ENCODE measurements at places on chromosomes 6 and 20.

DNA sequence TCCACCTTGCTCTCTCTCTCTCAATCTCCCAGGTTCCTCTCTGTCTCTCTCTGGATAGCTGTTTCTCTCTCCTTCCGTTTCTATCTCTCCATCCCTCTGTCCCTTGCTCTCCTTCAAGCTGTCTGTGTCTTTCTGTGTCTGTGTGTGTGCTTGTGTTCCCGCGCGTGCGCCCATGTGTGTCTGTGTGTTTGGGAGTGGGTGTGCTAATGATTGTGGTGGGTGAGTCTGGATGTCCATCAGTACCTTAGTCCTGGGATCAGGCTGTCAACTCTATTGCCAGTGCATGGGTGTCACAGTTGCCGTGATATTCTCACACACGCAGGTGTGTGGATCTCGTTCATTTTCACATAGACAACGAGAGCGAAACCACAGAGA lies 1380.6 kb upstream of the DEFB115 start:
- DNase-seq: no peak

DNA sequence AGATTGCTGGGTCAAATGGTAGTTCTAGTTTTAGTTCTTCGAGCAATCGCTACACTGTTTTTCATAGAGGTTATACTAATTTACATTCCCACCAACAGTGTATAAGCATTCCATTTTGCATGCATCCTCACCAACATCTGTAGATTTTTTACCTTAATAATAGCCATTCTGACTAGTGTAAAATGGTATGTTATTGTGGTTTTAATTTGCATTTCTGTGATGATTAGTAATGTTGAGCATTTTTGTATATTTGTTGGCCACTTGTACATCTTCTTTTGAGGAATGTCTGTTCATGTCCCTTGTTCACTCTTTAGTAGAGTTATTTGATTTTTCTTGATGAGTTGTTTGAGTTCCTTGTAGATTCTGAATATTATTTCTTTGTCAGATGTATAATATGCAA lies 236.2 kb downstream of the GRM1 start:
- DNase-seq: no peak

DNA sequence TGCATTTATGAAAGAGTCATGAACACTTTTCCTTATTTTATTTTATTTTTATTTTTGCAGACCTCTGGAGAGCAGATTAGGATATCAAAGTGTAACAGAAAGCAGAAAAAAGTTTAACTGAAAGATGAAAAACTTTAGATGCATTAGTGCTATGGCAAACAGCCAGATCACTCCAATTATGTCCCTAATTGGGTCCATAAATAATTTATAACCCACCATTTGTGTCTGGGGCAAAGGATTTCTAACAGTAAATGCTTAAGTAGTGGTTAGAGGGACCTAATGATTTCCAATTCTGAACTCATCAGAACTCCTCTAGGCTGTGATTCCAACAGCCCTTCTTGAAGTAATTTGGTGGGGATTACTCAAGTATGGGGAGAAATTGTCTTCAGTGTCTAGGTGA lies 93.7 kb upstream of the PROKR2 start:
- no peak for DNase-seq

DNA sequence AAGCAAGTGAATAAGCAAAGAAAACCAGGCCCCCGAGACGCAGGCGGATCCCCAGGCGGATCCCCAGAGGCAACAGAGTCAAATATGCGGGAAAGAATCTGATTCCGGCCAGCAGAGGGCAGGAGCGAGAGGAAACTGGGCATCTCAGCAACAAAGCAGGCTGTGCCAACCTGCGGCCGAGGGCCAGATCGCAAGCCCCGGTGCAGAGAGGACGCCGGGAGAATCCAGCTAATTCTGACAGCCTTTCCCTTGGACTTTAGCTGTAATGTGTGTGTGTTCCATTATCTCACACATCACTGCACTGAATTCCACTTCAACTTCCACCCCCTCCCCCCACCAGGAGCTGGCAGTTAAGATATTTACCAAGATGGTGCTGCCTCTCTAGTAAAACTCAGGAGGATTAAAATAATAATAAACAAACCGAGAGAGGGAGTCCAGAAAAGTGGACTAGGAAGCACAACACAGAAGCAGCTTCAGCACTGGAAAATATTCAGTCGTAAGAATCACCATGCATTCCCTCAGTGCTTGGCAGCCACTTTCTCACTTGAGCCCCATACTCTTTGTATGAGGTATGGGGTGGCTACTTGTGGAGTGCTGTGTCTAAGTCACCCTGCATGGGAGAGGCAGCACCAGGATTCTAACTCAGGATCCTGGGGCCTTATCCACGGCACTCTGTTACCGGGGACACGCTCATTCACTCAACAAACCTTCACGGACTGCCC lies 66.2 kb upstream of the SNX9 start:
- no peak for DNase-seq

GRCh38 chr6:104716858-104717257 lies 142.9 kb downstream of the HACE1 start:
- DNase-seq: no peak

DNA sequence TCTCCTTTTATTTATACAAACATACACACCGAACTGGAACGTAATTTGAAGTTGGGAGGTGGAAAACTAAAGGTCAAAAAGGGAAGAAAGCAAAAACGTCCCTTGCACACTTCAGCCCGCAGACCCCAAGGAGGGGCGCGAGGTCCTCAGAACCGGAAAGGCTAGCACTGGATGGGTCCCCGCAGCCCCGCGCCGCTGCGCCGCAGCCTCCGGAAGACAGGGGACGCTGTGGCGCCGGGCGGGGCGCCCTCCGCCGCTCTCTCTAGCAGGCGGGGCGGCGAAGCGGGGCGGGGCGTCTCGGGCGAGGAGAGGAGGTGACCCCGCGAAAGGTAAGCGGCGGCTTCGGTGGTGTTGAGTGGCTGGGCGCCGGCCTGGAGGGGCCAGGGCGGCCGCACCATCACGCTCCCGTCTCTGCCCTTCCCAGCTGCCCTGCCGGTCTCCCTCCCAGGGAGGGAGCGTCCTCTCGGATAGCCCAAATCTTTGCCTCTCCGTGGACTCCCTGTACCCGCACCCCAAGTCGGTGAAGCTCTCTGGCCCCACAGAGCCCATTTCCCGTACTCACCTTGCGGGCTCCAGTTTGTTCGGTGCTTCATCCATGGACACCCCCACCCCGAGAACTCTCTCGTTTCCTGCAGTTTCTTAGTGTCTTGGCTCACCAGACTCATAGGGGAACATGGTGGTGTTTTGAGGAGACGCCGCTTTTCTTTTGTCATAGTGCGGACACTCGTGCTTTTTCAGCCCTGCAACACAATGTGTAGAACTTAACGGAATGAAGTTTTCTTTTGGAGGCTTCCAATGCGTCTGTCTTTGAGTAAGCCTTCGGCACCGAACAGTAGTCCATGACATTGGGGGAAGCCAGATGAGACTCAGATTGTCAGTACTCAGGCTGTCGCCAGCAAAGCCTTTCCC lies at the start of gene SMIM8:
Gene SMIM8 (plus strand): TSS at position 285 of the 909 bp plus-strand sequence. CDS start 14,444 bp downstream, outside the sequence.
- no peak for DNase-seq

GRCh38 chr6:137768935-137769334 lies 98.1 kb upstream of the TNFAIP3 start:
- no peak for DNase-seq

DNA sequence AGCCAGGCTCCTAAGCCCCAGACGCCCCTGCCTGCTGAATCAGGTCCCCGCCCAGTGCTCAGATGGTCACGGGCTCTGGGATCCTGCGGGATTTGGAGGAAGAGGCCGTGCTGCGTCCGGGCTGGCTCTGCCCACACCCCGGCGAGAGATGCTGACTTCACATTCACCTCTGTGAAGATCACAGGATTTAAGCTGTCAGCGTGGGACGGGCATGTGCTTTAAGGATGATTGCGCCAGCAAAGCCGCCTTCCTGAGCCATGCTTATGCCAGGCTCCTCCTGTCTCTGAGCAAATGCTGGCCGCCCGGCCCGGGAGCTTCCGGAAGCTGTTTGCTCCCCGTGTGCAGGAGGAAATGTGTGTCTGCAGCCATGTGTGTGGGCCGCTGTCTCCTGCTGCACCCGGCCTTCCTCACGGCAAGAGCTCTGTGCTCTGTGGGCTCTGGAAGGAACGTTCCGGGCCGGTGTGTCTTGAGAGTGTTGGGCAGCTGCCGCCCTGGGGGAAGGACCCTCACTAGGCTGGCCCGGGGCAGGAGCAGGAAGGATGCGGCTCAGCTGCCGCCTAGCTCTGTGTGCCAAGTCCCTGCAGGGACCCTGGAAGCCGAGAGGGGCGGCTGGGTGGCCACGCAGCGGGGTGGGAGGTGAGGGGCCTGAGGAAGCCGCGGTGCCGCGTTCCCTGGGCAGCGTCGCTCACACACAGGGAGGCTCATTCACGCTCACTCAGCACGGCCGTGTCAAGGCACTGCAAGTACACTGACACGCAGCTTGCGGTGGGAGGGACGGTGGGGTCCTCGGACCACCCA lies 19.0 kb upstream of the BHLHE23 start:
- DNase-seq: no peak

GRCh38 chr20:51258582-51259165 lies 235.8 kb upstream of the KCNG1 start:
- DNase-seq: no peak

DNA sequence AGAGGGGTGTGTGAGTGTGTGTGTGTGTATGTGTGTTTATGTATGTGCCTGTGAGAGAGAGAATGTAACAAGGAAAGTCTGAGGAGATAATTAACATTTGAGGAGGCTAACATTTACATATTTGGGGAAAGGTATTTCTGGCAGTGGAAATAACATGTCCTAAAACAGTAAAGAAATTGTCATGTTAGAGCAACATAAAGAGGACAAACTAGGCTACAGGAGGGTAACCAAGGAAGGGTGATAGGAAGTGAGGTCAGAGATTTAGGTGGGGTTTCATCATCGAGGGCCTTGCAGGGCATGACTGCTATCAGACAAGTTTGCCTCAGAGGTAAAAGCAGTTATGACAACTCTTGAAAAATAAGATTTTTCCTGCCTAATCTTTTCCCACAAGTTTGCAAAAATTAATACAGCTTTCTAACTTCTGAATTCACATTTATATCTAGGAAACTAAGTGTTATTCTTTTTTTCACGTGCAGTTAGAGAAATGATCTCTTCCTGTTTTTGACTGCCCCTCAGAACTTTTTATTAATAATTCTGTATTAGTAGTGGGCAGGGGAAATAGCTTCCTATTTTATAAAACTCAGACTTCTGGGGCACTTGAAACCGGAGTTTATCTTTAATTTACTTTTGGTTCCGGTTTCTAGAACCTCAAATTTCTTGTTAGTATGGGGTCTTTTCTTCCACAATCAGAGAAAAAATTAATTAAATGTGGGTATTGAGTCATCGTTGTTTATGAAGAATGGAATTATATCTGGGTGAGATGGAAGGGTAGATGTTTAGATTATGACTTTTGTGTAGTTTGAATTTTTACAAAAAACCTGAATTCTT lies 30.5 kb upstream of the RHAG start:
- DNase-seq: no peak

DNA sequence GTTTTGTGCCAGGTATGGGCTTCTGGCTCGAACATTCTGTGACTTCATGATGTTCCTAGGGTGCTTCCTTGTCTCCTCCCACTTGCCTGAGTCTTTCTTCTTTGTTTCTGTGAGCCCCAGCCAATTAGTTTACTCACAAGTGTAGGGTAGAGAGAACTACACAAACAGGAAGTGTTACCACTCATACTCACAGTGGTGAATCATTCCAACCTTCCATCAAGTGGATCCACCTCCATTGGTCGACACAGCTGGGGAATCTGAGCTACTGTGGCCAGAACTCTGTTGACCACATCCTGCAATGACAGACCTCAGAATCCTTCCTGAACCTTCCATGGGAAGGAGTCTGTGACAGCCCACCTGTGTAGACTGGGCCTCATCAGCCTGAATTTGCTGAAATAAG lies 76.8 kb downstream of the UNC5CL start:
- DNase-seq: no peak

DNA sequence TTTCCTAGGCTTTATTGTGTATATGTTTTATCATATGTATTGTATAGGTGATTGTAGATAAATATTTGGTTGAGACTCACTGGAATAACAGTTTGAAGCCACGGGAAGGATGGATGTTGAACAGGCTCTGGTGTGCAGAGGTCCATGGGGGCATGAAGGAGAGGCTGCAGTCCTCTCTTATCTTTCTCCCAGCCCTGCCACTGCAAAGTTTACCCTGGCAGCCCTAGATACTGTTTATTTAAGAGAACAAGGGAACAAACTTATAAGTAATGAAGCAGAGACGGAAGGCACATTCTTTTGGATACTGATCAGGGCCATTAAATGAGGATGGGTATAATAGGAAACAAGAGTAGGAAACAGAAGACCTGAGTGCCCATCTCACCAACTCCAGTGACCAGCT lies 103.6 kb upstream of the SCGN start:
- no peak for DNase-seq

- DNase-seq: no peak
Observed at GRCh38 chr20:1209447-1210387, 6.5 kb downstream of the C20orf202 start.

DNA sequence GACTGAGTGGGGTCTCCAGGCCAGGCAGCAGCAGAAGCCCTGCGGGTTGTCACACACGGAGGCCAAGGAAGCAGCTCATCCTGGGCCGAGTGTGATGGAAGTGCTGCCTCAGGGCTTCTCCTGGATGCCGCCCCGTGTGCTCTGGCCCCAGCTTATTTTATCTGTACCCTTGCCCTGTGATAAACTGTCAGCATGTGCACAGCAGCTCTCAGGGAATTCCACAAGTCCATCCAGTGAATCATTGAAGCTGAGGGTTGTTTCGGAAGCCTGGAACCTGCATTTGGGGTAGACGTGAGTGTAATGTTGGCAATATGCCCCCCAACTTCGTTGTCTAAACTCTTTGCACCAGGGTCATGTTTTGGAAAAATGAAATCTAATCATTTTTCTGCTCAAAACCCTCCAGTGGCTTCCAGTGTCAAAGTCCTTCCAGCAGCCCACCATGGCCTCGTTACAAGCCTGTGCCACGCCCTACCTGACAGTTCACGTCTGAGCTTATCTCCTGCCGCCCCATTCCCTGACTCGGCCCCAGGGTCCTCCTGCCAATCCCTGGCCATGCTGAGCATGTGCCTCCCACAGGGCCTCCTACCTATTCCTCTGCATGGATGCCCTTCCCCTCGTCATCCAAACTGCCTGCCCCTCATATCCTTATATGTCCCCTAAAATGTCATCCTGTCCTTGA lies 168.1 kb upstream of the THBS2 start:
- no peak for DNase-seq

- DNase-seq: no peak
Observed at GRCh38 chr6:71419217-71420094, 130.8 kb downstream of the OGFRL1 start.

- no peak for DNase-seq
Observed at GRCh38 chr6:162543221-162543620, 184.3 kb downstream of the PRKN start.

- DNase-seq: no peak
Observed at GRCh38 chr6:16420715-16421461, 182.5 kb downstream of the GMPR start.

DNA sequence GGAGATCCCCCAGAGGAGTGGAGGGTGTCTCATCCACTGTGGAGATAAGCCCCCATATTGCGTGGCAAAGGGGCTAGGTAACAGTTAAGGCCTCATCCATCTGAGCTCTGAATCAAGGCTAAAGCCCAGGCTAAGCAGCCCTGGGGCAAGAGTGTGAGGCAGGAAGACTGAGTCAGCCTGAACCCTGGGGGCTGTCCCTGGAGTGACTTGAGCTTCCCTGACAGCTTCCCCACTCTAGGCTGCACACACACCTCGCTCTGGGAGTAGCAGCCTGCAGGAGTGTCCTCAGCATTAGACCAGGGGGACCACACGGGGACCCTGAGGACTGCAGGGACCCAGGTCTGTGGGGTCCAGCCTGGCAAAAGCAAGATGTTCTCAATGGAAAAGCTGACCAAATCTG lies 27.9 kb downstream of the UBD start:
- no peak for DNase-seq

Data from cortex of kidney (tissue), 1 donor.